ENCODE measurements at places on chromosomes 2 and 18.

DNA sequence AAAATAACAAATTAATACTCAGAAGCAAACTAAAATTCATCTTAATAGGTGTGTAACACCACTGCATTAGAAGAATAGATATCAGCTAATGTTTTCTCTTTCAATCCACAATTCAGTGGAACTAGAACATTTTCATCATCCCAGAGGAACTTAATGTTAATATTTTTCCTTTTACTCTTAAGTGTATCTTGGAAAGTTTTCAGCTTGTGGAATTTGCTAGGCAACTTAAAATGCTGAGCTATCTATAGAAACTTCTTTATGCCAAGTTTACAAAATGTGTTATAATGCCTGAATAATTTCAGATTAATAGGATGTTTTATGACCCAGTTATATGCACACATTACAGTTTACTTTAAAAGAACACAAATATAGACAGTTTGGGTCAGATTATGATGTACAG, 86.6 kb upstream of the FAM237A start:
- no peak for DNase-seq

DNA sequence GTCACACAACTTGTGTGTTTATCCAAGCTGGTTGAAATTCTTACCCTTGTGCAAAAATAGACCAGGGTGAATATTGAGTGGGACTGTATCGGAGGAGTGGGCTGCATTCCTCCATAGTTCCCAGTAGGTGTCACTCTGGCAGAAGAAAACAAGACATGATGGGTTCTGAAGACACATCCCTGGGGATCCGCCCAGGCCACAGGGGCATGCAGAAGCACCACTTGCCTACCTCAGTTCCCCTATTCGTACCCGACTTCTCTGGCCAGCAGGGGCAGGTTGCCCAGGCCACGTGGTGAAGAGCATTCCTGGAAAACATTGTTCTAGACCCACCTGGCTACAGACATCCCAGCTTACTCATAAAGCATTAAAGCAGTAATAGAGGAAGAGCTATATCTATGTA, 168.2 kb downstream of the FAM210A start:
- peak; percentile 26 for DNase-seq

GRCh38 chr18:24344509-24344908, 53.1 kb downstream of the OSBPL1A start:
- DNase-seq = no peak

DNA sequence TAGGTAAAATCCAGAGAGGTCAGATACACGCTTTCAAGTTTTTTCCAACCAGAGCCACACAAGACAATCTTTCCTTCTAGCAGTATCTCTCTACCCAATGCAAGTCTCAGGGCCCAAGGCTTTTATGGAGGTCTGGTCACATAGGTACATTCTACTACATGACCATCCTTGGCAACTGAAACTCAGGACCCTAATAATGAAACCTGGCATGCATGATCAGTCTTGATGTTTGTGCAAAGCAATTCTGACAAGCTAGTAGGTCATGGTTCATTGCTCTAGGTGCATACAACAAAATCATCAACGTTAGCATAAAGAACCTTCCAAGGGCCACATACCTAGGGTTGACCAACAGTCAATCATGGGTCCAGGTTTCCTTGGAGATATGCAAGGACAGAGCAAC, 33.2 kb upstream of the CCDC88A start:
- DNase-seq = no peak

GRCh38 chr2:108893277-108893676, 95.7 kb downstream of the EDAR start:
- no peak for DNase-seq

- no peak for DNase-seq
These were observed 6.8 kb upstream of the SNED1 start for GRCh38 chr2:240991378-240992263.

GRCh38 chr2:146997488-146997887, 847.3 kb upstream of the ACVR2A start:
- no peak for DNase-seq

- no peak for DNase-seq
These were observed 173.3 kb downstream of the ANKRD44 start for GRCh38 chr2:197137231-197137630.

DNA sequence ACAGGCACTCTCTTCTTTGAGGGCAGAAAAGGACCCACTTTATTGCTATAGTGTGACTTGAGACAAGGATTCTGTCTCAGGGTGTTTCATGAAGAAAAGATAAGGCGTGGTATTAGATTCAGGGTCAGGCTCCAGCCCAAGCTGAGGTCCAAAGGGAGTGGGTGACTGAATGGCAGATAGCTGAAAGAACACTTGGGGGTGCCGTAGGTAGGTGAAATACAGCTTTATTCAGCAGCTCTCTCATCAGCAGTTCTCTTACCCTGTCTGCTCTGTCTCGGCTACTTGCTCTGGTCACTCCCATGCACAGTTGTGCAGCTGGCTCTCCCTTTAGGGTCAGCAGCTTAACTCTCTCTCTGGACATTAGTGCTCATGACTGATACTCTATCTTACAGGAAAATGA, 379.9 kb downstream of the LPIN1 start:
- no peak for DNase-seq

GRCh38 chr2:158130832-158131473, 29.3 kb downstream of the UPP2 start:
- DNase-seq = no peak

GRCh38 chr2:16148632-16149348, 208.4 kb downstream of the MYCN start:
- no peak for DNase-seq

- DNase-seq = no peak
These were observed 12.0 kb upstream of the CASP8 start for GRCh38 chr2:201248288-201248844.

DNA sequence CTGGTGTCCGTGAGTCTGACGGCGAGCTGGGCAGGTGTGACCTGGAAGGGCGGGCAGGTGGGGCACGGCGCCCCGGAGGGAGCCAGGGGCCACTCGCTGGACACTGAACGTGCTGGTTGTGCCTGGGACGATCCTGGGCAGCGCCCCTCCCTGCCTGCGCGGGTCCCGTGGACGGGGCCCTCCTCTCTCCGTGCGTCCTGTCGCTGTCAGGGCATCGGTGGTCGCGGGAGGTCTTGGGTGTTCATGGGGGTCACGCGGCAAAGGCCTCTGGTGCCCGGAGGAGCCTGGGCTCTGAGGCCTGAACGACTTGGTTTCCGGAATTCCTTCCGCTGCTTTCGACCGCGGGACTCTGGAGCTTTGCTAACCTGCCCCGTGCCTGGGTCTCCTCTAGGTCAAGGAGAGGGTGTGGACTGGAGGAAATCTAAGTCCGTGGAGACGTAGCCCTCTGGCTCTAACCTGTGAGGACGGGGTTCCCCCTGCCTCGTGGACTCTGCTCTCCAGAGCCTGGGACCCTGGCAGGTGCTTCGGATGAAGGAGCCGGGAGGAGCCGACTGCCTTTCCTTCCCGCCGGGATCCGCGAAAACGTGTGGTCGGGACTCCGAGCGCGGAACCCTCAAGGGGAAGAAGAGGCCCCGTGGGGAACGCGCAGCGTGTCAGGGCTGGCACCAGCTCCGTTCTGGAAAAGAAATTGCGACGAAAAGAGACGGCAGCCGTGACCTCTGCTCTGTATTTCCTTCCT, 14.7 kb downstream of the SOX11 start:
- no peak for DNase-seq

GRCh38 chr2:46813020-46813415, 102.6 kb downstream of the MCFD2 start:
- DNase-seq = no peak

DNA sequence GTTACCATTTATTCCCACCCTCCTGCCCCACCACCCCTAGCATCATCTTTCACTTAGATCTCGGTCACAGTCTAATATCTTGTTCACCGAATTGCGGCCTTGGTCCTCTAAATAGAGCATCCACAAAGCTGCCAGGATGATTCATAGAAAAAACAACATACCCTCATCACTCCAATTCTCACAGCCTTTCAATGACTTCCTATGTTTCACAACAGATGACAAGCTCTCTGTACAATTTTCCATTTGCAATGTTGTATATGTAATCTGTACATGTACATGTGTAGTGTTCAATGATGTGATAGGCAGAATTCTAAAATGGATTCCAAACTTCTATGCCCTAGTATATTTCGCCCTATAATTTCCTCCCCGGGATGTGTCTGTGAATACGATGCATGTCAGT, 675.6 kb upstream of the CELF4 start:
- DNase-seq = no peak

- no peak for DNase-seq
These were observed 98.0 kb upstream of the BZW1 start for GRCh38 chr2:200713704-200714064.

GRCh38 chr2:225378984-225379383, 20.5 kb upstream of the NYAP2 start:
- no peak for DNase-seq

DNA sequence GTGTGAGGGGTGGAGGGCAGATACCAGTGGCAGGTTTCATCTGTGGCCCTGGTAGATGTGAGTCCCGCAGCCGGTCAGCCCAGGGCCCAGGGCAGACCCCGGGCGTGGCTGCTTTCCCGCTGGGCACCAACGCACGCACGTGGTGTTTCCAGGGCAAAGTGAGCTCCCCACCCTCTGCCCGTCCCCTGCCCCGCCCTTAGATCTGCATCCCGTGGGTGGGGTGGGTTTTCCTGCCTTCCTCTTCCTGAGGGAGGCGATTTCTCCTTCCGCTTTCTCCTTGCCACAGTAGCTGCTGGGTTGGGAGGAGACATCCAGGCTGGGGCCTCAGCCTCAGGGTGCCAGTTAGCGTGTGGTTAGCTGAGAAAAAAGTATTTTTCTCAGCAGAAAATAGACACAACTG, 49.6 kb downstream of the ODC1 start:
- no peak for DNase-seq

DNA sequence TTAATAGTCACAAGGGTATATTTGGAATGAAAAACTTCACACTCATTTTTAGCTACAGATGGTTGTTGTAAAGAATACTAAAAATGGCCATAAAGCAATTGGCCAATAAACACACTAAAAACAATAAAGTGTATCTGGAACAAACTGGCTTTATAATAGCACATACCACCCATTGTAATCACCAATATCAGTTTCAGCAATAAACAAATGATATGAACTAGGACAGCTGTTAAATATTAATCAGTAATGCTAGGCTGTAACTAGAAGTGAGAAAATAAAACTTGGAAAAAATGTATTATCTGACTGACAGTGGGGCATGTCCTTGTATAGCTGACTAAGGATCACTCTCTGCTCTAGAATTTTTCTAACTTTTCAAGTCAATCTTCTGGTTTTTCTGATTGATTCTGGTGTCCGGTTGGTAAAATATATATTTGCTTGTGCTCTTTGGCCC, 312.5 kb downstream of the RND3 start:
- no peak for DNase-seq

Data from stimulated activated CD4-positive, alpha-beta T cell treated with anti-CD3 and anti-CD28 coated beads, Interleukin-4, amount 100 ng/mL, for 48 hours (primary cell).